ENCODE measurements at places on chromosomes 1 and 21.

GRCh38 chr1:169892927-169893644, 610 bp downstream of the SCYL3 start:
- no peak for DNase-seq

- no peak for DNase-seq
Measured at GRCh38 chr21:27040738-27041469, 74.0 kb upstream of the ADAMTS5 start.

GRCh38 chr1:162716123-162716522, 74.4 kb upstream of the HSD17B7 start:
- no peak for DNase-seq

- DNase-seq, result no peak
Measured at GRCh38 chr1:66341446-66342089, 192.4 kb upstream of the SGIP1 start.

DNA sequence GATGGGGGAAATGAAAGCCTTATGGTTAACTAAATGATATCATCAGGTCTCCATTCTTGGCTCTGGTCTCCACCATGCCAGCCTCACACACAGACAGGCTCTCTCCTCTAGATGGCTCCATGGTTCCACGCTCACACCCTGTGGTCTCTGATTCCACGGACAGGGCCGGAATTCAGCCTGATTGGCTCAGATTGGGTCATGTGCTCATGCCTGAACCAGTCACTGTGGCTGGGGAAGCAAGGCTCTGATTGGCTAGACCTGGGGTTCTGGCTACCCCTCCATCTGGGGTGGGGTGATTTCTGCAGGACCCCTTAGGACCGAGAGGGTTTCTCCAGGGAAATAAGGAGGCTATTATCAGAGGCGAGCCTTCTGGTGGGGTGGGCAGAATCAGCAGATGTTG, 277.0 kb downstream of the PTPRU start:
- peak; percentile 80 for DNase-seq

- DNase-seq, result no peak
Measured at GRCh38 chr1:85935234-85935633, 221.3 kb downstream of the COL24A1 start.

DNA sequence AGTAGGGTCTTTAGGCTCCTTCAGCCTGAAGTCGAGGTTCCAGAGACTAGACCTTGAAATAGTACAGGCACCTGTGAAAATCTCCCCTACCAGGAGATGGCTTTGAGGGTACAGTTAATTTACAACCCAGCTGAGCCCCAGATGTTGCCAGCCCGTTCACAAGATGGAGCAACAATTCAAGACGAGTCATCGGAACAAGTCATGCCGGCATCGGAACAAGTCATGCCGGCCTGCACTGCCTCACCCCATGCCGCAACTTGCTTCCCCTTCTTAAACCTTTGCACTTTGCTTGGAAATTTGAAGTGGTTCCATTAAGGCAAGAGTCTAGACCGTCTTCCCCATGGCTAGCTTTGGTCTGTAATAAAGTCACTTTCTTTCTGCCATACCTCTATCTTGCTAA, 16.0 kb downstream of the HHAT start:
- no peak for DNase-seq

GRCh38 chr1:192751260-192751659, 57.6 kb upstream of the RGS2 start:
- DNase-seq, result no peak

DNA sequence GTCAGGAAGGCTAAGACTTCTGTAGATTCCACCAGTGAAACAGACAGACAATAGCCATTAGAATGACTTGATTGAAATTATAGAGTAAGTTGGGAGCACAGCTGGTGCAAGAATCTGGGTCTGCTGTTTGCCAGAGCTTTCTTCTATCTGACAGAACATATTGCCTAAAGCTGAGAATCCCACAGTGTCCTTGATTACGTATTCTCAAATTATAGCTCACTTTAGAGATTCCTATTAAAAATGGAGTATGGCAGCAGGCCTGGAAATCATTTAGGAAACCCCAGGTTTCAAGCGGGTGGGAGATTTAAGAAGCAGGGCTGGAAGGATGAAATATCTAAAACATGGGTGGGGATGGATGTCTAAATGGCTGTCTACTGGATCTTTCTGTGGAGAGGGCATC, 639.7 kb upstream of the CXADR start:
- no peak for DNase-seq

- no peak for DNase-seq
Measured at GRCh38 chr21:33021667-33022066, 4.1 kb upstream of the OLIG2 start.

DNA sequence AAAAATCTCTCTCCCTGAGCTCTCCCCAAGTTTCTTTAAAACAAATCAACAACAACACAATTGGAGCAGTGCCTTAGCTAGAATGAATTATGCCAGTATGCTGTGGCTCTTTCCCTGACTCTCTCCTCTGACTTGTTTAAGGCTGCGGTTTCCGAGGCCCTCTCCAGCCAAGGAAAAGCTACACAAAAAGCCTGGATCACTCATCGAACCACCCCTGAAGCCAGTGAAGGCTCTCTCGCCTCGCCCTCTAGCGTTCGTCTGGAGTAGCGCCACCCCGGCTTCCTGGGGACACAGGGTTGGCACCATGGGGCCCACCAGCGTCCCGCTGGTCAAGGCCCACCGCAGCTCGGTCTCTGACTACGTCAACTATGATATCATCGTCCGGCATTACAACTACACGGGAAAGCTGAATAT, 1.9 kb downstream of the S1PR1 start:
- DNase-seq, result peak; percentile 93

DNA sequence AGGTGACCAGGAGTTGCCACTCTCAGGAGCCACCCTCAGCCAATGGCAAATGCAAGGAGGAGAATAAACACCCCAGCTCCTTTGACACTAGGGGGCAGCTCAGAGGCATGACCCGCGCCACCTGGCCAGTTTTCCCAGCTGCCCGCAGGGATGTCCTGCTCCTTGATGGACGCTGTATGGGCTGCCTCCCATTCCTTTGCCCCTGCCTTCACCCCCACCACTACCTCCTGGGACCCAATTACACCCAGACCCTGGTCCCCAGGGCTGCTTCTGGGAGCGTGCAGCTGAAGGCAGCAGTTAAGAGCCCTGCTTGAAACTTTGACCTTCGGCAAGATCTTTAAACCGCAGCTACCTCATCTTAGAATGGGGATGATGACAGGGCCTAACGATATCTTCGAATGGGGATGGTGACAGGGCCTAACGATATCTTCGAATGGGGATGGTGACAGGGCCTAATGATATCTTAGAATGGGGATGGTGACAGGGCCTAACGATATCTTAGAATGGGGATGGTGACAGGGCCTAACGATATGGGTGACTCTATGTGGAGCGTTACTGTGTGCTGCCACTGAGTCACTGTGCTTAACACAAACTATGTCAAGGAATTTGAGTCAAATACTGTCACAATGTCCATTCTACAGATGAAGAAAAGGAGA, 163.0 kb upstream of the KAZN start:
- DNase-seq, result peak; percentile 75

DNA sequence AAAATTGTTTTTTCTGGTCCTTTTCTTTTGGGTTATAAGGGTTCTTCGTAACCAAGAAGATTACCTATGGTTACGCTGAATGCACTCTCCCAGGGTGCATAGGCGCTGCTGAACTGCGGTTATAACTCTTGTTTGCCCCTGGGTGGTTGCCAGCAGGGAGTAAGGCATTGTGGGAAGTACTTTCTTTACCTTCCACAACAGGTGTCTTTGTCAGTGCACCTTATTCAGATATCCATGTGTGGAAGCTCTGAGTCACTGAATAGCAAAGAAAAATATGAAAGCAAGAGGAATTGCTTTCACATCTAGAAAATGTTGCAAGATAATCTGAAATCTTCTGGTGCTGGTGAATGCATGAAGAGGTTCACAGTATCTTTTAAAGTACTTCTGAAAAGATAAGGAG, 124.4 kb upstream of the CACYBP start:
- DNase-seq, result peak; percentile 64

DNA sequence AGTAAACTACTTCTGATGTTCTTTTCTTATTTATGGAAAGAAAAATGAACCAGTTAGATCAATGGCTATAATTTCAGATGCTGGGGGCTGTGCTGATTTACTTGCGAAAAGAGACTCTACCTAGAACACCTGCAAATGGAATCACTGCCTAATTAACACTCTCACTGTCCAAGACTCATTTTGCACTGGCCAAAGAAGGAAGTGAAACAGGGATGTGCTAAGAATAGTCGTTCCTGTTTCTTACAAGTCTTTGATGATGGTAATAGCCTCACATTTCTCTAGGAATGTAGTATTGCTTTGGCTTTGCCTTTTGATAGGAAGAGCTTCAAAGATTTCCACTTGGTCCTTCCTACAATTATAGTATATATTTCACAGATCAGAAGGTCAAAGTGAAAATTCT, 12.7 kb upstream of the TSNAX start:
- DNase-seq, result no peak

DNA sequence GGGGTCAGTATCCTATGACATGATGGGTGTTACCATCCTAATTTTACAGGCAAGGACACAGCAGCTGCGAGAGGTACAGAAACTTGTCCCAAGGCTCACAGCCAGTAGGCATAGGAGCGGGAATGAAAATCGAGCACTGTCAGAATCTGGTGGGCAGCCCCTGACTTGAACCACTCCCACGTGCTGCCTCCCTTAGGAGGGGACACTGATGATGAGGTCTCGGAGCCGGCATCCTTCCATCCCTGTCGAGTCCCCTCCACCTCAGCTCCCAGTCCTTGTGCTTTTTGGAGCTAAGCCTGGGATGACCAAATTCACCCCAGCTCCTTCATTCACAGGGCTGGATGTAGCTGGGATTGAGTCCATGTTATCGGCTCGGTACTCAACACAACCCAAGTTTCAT, 49.0 kb downstream of the B3GALT5 start:
- no peak for DNase-seq

Measured in GM23338 (cell line).